ENCODE measurements at places on chromosomes 1 and 21.
A peak's percentile ranks its signal among the peaks of the same experiment; 100 is the strongest.

- no peak for DNase-seq
These were observed 24.3 kb upstream of the ELAVL4 start for GRCh38 chr1:50084389-50084788.

- no peak for DNase-seq
These were observed 52.1 kb upstream of the LAPTM5 start for GRCh38 chr1:30809514-30810263.

GRCh38 chr1:40825996-40826395 is 36.2 kb downstream of the CITED4 start:
- no peak for DNase-seq

DNA sequence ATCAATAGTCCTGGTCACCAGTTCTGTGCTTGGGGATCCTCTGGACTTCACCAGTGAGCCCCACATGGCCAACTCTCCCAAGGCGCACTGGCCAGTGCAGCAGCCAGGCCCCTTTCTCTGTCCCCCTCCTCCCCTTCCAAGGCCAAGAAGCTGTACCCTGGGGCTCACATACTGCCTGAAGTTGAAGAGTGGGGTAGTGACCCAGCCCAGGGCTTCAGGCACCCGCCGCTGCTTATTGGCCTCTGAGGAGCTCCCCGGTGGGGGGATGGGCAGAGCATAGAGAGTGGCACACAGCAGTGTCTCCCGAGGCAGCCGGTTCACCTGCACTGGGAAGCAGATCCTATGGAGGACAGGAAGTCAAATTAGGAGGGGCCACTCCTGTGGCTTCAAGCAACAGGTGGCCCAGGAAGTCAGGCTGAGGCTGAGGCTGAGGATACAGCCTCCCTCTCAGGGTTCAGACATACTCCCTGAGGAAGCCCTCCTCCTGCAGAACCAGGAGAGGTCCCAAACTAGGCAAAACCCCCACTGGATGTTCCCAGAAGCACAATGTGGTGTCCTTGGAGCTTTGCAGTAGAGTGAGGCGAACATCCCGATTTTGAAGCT is 38.2 kb upstream of the PPP1R15B start:
- no peak for DNase-seq

GRCh38 chr1:225707824-225708223 is 54.9 kb upstream of the ENAH start:
- no peak for DNase-seq

DNA sequence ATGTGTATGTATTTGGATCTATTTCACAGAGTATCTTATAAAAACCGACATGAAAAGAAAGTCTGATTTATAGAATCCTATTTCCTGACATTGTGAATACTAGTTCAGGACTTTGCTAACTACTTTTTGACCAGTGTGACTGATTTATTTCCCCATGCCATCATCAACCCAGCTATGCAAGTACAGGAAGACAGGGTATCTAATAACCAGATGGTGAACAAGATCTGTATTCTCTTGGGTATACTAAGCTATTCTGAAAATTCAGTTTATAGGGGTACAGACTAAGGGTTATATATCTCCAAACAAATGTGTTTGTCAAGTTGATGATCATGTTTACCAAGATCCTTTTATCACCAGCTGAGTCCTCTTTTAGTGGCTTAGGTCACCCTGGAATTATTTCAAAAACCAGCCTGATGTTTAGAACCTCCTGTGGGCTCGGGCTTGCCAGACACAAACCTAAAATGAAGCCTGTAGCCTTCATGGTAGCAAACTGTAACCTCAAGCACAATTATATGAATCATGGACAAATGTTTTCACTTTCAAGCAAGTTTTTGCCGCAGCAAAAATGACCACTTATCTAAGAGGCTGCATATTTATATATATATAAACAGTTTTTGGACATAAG is 185.1 kb downstream of the FGGY start:
- no peak for DNase-seq

DNA sequence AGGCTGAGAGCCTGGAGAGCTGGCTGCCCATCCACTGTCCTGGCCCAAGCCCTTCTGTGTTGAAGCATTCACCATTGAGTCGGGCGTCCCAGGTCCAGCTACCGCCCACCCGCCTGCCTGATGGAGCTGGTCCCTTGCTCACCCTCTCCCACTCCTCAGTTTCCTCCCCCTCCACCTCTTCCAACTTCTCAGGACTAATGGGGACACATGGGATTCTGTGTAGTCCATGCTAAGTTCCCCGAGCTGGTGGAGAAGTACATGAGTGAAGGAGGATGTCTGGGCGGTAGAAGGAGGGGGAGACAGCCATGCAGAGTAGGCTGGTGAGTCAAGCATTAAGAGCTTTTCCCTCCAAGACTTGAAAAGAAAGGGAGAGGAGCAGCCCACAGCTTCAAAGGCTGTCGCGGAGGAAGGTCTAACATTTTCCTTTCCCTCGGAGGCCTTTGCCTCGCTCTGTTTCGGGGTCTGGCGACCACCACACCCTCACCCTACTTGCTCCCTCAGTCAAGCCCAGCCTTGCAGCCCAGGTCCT is 561 bp downstream of the SLC26A9 start:
- DNase-seq: no peak

GRCh38 chr1:72284348-72285073 is 2.2 kb upstream of the NEGR1 start:
- DNase-seq: peak; percentile 17

DNA sequence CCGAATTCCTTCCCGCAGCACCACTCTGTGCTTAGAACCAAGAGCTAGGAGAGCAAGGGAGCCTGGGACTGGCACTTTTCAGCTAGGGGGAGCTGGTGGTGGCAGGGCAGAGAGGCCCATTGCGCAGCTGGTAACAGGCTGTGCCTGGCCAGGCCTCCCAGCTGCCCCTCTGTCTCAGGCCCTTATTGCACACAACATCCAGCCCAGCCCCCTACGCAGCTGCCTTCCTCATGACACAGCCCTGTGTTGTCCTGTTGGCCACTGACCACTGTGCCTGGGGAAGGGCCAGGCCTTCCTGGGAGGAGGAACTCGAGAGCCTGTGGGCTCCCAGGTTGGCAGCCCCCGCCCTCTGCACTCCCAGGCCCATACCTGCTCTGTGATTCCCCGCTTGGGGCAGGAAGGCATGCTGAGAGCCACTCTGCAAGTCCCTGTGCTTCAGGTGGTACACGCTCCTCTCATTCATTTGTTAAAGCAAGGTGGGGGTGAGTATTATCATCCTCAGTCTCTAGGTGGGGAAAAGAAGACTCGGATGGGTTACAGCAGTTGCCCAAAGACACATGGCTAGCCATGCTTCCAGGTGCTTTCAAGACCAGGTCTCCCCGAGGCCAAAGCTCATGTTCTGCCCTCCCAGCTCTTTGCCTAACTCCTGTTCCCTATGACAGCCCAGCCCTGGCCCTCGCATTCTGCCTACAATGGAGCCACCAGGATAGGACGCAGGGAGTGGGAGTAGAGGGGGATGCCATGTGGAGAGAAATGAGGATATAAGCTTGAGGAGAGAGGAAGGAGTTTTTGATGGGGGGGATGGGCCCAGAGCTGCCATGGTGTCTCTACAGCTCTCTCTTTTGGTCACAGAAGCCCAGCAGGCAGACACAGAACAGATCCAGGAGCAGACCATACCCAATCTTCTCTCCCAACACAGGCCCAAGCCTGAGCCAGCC is 81.8 kb downstream of the TMEM53 start:
- no peak for DNase-seq

DNA sequence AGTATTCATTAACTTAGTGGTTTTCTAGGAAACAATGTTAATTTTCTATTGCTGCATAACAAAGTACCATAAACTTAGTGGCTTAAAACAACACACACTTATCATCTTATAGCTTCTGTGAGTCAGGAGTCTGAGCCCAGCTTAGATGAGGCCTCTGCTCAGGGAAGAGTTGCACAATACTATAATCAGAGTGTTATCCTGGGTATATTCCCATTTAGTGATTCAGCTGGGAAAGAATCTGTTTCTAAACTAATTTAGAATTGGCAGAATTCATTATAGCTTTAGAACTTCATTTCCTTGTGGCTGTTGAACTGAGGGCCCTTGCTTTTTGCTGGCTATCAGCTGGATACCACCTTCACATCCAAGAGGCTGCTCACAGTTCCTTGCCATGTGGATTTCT is 515.5 kb downstream of the BRINP3 start:
- DNase-seq: no peak

GRCh38 chr1:214569357-214570004 is 18.1 kb upstream of the PTPN14 start:
- no peak for DNase-seq

GRCh38 chr1:114094363-114094634 is 59.4 kb downstream of the SYT6 start:
- no peak for DNase-seq

DNA sequence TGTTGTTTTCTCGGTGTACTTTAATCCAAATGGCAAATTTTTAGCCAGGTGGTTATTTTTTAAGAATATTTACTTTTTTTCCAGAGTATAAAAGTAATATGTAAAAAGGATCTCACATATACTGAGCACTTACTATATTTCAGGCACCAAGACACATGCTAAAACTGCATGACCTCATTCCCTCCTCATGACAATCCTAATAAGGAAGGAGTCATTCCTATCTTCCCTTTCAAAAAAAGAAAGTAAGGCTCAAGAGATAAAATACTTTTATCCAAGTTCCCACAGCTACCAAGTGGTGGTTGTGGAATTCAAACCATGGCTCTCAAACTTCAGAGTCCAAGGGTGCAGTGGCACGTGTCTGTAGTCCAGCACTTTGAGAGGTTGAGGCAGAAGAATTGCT is 19.4 kb downstream of the ATP2B4 start:
- DNase-seq: no peak

DNA sequence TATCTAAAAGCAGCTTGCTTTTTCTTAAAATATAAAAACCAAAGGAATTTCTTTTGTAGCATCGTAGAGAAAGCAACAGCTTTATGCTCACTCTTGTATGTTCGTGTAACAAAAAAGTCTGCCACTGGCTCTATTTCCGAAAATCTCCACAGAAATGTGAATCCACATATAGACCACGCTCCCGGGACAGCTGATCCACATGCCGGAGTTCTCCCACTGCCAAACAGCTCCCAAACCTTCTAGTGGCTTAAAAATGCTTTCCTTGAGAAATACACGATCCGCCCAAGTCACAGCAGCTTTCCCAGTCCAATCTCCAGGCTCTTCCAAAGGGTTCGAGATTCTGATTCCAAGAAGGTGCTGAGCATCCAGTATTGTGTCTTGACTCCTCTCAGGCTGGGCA is 29.3 kb downstream of the PCSK9 start:
- DNase-seq: no peak

DNA sequence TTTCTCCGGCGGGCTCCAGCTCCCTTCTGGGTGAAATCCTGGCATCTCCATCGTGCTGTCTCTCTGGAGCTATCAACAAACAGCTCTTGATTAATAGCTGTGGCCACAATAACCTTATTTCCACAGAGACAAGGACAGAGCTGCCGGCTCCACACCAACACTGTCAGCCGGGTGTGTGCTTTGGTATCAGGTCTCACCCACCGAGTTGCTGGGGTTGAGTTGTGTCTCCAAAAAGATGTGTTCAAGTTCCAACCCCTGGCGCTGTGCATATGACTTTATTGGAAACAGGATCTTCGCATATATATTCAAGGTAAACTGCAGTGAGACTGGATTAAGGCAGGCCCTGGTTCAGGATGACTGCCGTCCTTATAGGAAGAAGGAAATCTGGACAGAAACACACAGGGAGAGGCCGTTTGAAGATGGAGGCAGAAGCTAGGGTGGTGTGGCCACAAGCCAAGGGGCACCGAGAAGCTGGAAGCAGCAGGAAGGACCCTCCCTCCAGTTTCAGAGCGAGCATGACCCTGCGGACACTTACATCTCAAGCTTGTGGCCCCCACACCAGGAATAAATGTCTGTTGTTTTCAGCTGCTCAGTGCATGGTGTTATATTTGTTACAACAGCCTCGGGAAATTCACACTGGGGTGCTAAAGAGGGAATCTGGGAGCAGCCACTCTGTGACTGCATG is 88.4 kb upstream of the TMPRSS2 start:
- no peak for DNase-seq

- DNase-seq: no peak
These were observed 1.1 kb downstream of the HOOK1 start for GRCh38 chr1:59815892-59816291.

DNA sequence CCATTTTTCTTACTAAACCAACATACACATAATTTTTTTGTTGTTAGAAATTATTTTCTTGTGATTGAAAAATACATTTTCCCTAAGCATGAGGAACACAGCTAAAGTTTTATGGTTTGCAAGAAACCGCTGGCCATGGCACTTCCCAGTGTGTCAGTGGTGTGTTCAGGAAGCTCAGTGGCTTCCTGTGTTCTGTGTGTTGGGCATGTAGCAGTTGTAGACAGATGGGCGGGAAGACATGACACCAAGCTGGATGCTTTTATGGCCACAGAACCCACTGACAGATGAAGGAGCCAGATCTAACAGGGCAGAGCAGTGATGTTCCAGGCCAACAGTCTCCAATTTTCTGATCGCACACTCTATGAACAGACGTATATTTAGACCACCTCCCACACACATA is 119.8 kb downstream of the GALNT2 start:
- no peak for DNase-seq

DNA sequence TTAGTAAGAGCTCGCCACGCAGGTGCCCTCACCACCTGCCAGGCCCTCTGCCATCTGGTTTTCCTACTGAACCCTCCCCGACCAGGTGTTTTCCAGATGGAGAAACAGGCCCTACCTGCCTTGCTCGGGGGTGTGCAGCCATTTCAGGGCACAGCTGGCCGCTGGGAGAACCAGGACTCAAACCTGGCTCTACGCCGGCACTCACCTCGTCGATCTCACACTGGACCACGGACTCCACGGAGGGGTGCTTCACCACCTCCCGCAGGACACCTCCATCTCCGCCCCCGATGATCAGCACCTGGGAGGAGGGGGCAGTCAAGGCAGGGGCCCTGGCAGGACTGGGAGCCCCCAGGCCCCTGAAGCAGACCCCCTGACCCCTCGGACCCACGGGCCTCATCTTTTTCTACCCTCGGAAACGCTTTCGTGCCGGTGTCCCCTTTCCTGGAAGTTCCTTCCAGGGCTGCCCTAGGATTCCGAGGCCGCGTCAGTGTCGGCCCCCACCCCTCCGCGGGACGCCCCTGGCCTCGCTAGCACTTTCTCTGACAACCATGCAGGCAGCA is 1.1 kb downstream of the SRM start:
- peak; percentile 30 for DNase-seq

DNA sequence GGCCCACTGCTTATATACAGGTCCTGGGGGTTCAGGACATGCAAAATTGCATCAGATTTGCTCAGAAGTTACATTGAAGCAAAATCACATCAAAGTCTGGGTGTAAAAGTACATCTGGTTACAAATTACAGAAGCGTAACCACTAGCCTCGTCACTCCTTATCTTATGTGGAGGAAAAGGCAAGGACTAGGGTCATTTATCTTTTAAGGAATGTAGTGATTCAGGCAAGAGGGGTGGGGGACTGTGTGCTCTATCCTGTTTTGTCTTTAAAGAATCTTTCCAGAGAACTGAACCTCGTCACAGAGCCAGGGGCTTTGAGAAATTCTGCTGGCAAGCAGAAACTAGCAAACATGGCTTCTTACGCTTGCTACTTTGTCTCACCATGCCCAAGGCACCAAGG is 61.1 kb upstream of the RAB4A start:
- no peak for DNase-seq

Data from HuH-7 (cell line).